Mammary epithelial cell (primary cell): ENCODE measurements at places on chromosomes 1 and 21.

DNA sequence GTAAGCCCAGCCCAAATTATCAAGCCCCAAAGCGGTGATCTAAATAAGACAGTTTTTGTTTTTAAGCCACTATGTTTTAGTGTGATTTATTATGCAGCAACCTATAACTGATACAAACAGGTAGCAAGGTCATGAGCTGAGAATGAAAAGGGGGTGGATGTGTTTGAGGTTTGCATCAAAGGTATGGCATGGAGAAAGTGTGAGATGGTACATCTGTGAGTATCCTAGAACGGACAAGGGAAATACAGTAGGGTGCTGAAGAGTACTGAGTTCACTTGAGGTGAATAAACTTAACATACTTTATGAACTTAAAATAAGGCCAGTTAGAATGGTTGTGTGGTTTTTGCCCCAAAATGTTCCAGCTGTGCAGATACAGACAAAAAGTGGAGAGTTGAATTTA is 286.0 kb upstream of the B3GALT2 start:
- DNase-seq, result no peak

DNA sequence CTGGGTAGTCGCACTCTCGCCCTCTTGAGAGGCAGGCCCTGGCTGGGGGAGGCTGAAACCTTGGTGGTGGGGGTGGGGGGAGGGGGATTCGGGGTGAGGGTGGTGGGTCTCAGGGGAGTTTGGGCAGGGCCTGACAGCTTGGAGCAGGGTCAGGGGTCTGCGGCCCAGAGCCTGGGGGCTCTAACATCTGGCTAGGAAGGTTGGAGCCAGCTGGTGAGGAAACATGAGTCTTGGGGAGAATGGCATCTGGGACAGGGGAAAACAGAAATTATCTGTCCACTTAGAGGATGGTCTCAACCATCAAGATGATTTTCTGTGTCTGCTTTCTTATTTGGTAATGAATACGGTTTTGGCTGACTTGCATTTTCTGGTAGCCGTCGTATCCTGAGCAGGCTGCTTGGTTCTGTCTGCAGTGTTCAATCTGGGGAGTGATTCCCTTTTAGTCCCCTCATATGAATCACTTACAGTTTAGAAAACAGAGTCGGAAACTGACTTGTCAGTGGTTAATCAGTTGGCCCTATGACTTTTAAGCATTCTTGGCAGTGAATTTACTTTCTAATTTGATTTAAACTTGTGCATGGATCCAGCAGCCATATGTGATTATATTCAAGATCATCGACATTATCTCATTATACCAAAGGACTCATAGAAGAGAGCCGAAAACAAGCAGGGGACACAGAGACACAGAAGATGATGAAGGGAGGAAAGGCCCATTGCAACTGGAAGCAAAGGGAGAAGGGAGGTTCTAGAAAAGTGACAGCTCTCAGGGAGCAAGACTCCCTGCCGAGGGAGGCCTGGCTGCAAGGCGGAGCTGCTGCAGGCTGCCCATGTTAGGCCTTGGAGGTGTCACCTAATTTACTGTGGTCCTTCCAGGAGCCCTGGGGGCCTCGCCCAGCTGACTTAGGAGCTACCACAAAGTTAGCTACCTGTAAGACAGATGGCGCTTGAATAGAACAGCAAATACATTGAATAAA is 237.6 kb downstream of the SDCCAG8 start:
- no peak for DNase-seq

- peak; percentile 85 for DNase-seq
Measured at GRCh38 chr1:111275079-111275478, 15.6 kb upstream of the CHIA start.

- DNase-seq, result no peak
Measured at GRCh38 chr21:41559658-41560631, 52.0 kb upstream of the TMPRSS2 start.

DNA sequence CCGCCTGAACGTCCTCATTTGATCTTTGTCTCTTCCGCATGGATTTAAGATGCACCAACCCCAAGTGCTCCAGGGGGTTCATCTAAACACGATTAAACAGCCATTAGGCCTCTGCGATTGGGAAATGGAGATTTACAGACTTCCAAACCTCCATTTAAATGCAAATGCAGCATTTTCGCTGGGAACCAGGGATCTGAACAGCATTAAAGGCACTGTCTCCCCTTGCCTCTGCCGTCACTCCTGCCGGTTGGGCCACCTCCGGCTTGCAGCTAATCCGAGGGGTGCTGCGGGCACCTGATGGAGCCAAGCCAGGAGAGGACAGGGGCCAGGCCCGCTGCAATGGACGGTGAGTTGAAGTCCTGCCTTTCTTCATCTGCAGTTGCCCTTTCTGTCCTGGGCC is 70.3 kb upstream of the KLHDC7A start:
- no peak for DNase-seq
